ENCODE measurements at places on chromosomes 16 and 17.

DNA sequence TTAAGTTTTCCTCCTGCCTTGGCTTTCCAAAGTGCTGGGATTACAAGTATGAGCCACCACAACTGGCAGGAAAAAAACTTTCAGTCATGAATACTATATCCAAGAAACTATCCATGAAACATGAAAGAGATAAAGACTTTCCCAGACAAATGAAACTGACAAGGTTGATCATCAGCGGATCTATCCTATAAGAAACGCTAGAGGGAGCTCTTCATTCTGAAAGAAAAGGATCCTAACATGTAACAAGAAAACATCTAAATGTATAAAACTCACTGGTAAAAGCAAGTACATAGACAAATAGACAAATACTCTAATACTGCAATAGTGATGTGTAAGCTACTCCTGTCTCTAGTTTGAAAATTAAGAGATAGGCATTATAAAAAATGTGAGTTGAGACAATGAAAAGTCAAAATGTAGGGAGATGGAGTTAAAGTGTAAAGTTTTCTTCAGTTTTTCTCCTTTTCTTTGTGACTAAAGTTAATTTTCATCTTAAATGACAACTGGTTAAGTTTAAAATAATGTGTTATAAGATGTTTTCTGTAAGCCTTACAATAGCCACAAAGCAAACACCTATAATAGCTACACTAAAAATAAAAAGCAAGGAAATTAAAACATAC lies 79.6 kb upstream of the TEKT1 start:
- peak; percentile 10 for DNase-seq

DNA sequence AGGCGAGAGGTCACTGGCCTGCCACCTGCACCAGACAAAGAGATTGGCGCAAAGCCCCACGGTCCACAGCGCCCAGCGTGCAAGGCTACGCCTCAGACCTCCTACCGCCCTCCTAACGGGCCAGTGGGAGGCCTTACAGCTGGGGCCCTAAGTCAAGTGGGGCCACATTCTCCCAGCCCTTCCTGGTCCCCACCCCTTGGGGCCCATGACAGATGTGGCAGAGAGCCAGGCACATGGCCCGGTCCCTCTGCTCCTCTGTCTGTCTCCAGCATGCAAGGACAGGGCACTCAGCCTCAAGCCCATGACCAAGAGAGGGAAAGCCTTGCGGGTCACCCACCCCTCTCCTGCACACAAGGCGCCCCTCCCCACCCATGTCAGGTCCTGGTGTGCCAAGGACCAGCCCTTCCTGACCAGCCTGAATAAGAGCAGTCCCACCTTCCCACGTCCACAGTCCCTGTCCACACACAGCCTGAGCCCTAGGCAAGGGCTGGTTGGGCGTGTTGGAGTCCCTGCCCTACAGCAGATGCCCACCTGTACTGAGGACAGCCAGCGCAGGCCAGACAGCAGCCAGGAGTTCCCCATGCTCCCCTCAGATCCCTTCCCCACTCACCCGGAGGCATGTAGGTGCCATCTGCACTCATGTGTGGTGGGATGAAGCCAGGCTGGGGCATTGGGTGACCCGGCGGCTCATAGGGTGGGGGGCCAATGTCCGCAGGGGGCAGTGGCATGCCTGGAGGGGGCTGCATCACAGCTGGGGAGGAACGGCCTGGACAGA lies 25.3 kb downstream of the CDIP1 start:
- no peak for DNase-seq

GRCh38 chr16:49649013-49649765 lies 206.7 kb downstream of the ZNF423 start:
- DNase-seq: no peak

DNA sequence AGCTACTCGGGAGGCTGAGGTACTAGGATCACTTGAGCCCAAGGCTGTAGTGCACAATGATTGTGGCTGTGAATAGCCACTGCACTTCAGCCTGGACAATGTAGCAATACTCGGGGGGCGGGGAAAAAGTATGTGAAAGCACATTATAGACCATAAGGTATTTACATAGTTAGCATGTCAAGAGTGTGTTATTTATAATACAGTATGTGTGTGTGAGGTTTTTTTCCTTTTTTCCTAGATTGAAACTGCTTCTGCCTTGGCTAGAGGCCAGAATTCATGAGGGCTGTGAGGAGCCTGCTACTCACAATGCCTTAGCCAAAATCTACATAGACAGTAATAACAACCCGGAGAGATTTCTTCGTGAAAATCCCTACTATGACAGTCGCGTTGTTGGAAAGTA lies 30.5 kb downstream of the PTRH2 start:
- no peak for DNase-seq

Measured in hindlimb muscle (tissue), 1 donor.